ENCODE measurements at places on chromosomes 4 and X.

GRCh38 chr4:121936101-121936500 is 15.8 kb downstream of the TRPC3 start:
- no peak for ATAC-seq

DNA sequence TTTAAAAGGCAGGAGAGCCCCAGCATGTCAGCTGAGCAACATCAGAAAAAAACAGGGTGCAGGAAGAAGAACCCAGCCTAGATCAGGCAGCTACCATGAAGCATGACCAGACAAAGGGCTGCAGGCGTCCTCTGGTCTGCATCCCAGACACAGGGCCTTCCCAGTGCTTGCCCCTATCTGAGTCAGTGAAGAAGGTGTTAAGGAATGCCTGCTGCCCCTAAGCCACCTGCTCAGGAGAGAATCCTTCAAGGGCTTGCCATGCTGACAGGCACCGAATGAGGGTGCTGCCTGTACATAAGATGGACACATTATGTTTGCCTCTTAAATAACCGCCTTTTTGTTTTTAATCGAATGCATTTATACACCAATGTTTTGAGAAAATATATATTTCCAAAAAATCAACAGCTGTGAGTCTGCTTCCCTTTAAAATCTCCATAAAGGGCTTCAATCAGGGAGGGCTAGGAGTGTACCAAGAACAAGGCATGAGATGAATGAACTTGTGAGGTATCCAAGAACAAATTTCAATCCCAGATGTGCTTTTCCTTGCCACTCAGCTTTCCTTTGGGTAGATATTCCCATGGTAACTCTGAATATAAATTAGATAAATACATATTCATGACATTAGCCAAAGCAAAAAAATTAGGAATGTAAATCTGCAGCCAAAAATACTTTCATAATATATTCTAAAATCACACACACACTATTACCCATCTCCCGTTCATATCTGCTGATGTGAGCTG is 85.1 kb downstream of the SLC9A7 start:
- ATAC-seq = no peak

DNA sequence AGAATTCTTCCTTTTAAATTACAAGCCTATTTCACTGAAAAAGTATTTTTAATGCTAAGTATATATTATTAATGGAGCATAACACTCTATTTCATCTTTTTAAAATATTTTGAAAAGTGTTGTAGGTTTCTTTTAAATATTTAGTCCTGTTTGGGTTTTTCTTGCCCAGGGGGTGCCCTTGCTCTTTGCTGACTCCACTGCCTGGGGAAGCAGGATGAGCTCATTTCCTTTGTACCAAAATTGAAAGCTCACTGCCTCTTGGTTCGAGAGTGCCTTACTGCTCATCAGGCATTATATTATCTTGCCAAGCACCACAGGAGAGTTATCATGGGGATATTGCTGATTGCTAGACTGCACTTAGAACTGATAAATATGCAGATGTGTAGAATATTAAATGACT is 819.2 kb downstream of the PCDH18 start:
- ATAC-seq = no peak

- ATAC-seq = no peak
Measured at GRCh38 chr4:46254788-46255187, 130.9 kb upstream of the GABRG1 start.

DNA sequence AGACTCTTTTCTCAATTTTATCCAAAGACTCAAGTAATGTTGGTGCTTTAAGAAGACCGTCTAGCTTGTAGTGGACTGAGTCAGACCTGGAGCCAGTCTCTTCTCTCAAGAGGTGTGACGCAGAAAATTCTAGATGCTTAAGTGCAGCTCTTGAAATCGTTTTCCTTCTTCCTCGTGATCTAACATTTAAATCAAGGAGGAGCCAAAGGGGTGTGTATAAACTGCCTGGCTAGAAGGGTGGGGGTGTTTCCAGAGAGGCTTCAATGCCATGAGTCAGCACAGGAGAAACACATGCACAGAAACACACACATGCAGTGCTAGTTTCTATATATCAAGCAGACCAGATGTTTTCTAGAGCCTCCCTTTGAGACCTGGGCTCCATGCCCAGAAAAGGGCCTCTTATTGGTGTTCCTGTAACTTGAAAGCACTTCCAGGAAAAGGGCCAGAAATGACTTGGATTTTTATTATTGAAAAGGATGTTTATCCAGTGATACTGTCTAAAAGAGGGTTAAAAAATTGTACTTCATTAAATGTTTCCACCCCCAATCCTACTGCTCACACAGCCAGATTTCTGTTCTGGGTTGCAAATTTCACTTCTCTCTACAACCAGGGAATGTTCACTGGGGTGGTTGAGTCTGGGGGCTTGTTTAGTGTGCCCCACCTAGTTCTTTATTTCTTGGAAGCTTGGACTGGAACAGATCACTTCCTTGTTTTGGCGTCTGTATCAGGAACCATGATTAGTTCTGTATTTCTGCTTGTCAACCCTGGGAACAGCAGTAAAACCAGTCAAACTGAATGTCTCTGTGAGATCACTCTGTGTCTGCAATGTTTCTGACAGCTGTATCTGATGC is at the start of gene CLIC2:
Gene CLIC2, minus strand, starts transcription at position 129 of the 851 bp plus-strand sequence. CDS start 187 bp downstream, outside the sequence.
- ATAC-seq = peak; percentile 84

DNA sequence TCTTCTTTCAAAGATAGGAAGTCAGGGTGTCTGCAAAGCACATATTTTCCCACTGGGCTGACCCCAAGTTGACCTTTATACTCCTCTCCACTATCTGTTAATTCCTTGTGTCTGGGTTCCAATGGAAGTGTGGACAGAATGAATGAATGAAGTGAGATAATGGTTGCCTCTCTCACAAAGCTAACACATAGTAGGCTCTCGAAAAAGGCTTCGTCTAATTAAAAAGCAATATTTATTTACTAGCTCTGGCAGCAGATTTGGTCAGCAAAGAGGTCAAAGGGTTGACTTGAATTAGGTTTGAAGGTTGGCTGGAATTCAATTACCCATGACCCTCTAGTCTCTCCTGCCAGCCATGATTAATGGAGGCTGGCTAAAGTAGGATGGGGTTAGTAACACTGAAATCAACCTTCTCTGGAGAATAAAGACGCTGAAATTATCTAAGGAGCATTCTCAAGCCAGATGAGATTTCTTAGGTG is 280.3 kb upstream of the KLF3 start:
- ATAC-seq = no peak

All from gastroesophageal sphincter (tissue), 4 donors.